ENCODE measurements at places on chromosomes 16 and 17.
A peak's percentile ranks its signal among the peaks of the same experiment; 100 is the strongest.

GRCh38 chr17:18230288-18231141, 5.1 kb downstream of the LLGL1 start:
- no peak for DNase-seq

DNA sequence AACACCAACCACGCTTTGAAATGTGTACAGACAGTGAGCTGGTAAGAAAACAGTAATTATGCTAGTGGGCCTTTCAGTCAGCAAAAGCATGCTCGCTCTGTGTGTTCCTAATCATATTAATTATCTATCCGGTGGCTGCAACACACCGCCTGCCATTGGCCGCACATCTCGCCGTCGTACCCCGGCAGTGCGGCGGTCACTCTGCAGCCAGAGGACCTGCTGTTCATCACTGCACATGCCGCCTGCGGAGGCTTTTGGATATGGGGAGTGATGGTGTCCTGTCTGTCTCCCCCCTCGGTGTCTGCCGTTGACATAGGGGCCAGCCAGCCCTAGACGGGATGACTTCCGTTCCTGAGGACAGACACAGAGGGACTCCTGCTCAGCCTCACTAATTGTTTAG, 68.5 kb downstream of the RPA1 start:
- DNase-seq = no peak

GRCh38 chr17:29718446-29719039, 95.8 kb upstream of the CORO6 start:
- no peak for DNase-seq

GRCh38 chr16:29920288-29921033, 5.6 kb downstream of the KCTD13 start:
- DNase-seq = no peak

DNA sequence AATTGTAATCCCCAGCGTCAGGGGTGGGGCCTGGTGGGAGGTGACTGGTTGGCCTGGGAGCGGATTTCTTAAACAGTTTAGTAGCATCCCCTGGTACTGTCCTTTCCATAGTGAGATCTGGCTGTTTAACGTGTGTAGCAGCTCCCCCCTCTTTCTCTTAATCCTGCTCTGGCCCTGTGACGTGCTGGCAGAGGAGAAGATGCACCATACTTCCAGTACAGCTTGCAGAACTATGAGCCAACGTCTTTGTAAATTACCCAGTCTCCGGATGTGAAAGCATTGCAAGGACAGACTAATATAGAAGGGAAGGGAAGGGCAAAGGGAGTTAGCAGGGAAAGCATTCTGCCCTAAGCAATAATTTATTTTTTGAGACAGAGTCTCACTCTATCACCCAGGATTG, 83.9 kb downstream of the RMI2 start:
- DNase-seq = no peak

GRCh38 chr16:66382966-66383299, 16.4 kb downstream of the CDH5 start:
- DNase-seq = no peak

DNA sequence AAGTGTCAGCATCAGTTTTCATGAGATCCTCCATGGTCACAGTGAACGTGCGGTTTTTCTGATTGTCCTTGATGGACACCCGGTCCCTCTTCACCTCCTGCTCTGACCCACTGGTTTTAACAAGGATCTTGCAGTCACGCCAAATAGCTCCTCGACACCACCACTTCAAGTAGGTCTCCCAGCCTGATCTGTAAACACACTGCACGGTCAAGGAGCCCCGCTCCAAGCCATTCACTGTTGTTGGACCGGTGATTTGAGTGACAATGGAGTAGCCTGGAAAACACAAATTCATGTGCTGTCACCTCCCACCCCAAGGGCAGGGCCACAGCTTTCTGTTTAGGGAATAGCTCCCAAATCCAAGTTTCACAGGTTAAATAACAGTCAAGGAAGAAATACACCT, 8.2 kb downstream of the CD300LF start:
- DNase-seq = no peak

DNA sequence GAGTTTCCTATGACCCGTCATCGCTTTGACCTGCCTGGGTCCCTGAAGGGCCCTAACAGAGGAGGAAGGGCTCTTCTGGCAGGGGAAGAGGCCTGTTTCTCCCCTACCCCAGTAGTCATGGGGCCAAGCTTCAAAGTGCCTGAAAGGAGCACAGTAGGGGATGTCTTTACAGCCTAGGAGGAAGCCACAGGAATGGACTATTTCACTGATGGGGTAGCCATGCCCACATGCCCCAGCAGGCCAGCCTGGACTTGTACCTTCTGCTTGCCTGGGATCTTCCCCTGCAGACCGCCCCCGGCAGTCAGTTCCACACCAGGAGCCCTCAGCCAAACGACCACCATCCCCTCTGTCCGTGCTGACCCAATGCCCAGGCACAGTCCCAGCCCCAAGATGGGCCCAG, 41.8 kb upstream of the PEMT start:
- DNase-seq = no peak

GRCh38 chr17:80790981-80791742, 200.5 kb upstream of the CHMP6 start:
- no peak for DNase-seq

- DNase-seq = peak; percentile 95
These were observed at the start of the genes SMG6 and SRR for GRCh38 chr17:2303204-2304188. SMG6 (minus strand) TSS chr17:2303785; CDS start chr17:2303720, 65 bp downstream. SRR (plus strand) TSS chr17:2303950; CDS start chr17:2315561, 11,611 bp downstream.

- peak; percentile 69 for DNase-seq
These were observed 93.8 kb upstream of the PLEKHM1 start for GRCh38 chr17:45584092-45585036.

- DNase-seq = peak; percentile 100
These were observed at the start of gene MARF1 for GRCh38 chr16:15643048-15643945. MARF1 (minus strand) TSS chr16:15643154; CDS start chr16:15639233, 3,921 bp downstream.

GRCh38 chr17:74493331-74493833, 26.9 kb downstream of the CD300A start:
- DNase-seq = peak; percentile 68

DNA sequence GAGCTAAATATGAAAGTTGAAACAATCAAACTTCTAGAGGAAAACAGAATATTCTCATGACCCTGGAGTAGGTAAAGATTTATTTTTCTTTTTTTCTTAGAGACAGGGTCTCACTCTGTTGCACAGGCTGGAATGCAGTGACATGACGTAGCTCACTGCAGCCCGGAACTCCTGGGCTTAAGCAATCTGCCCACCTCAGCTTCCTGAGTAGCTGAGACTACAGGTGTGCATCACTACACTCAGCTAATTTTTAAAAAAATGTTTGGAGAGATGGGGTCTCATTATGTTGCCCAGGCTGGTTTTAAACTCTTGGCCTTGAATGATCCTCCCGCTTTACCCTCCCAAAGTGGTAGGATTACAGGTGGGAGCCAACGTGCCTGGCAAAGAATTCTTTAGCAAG, 15.5 kb downstream of the IKZF3 start:
- no peak for DNase-seq

Measured in activated CD4-positive, alpha-beta T cell treated with anti-CD3 and anti-CD28 coated beads, Interleukin-2, amount 50 U/mL, for 1 hour (primary cell).